ENCODE measurements at places on chromosomes 13 and 19.

DNA sequence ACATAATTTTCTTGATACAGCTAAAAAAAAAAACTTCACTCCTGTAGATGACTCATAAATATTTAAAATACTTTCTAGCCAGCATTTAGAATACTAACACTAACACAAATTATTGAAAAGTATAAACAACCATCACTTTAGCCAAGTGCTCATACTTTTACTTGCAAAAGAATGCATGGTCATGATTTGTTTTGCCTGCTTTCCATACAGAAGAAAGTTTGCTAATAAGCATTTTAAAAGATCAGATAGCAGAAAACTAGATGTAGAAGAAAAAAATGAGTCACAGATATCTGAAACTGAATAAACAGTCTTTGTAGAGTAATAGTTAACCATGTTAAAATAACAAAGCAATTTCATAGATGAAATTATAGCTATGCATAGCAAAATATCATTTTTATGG lies 2280.4 kb upstream of the PCDH20 start:
- DNase-seq = no peak

- DNase-seq = no peak
Measured at GRCh38 chr13:43482641-43483040, 304.1 kb downstream of the ENOX1 start.

DNA sequence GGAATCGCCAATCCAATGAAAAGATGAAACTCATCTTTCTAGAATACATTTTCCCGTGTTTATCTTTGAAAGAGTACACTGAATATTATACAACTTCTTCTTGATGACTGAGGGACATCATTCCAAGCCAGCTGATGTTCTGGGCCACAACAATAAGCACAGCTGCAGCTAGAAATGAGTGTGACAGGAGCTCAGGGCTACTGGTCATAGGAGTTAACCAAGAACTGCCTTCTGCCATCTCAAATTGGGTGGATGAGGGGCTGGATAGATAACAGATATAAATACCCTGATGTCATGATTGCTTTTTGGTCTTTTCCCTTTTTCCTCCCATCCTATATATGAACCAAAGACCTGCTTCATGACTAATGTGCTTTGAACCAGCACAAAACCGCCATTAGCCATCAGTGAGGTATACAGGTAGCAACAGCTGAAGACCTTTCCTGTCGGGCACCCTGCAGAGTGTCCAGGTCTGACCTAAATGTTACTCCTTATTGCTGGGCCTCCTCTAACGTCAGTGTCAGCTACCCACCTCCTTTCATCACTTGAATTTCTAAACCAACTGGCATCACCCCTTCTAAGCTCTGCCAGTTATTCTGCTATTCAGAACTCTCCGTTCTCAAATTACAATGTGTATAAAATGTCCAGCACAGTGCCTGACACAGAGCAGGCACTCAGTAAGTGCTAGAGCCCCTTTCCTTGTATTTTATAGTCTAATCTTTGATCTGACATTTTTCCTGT lies 178.2 kb downstream of the ENOX1 start:
- DNase-seq = no peak

GRCh38 chr19:13031917-13032623 lies 36.8 kb downstream of the NFIX start:
- DNase-seq = no peak

GRCh38 chr19:13079542-13079986 lies 23.1 kb downstream of the LYL1 start:
- DNase-seq = no peak

DNA sequence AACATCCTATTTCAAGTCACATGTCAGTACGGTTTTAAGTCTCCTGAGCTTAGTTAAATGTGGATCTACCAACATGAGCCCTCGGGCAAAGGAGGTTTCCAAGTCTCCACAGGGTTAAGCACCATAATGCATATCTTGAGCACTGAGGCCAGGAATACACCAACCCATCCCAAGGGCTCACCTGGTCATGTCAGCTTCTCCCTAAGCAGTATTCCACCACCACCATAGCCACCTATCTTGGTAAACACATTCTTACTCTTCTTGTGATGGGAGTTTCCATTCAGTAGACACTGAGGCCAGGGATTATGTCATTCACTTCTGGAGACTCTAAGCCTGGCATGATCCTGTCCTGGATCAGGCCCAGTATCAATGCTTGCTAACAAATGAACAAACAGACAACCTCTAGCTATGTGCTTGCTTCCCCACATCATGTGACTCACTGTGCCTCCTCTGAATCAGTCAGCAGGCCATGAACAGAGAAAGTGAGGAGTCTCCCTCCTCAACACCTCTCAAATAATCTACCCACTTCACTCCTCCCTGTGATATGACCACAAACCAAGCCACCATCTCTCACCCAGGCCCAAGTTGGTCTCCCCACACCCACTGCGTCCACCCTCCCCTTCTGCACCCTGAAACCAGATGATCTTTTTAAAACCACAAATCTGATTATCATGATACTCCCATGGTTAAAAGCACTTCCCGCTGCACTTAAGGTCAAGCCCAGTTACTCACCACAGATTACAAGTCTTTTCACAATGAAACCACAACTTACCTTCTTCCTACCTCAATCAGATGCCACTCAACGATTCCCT lies 5.8 kb downstream of the PEG3 start:
- no peak for DNase-seq

DNA sequence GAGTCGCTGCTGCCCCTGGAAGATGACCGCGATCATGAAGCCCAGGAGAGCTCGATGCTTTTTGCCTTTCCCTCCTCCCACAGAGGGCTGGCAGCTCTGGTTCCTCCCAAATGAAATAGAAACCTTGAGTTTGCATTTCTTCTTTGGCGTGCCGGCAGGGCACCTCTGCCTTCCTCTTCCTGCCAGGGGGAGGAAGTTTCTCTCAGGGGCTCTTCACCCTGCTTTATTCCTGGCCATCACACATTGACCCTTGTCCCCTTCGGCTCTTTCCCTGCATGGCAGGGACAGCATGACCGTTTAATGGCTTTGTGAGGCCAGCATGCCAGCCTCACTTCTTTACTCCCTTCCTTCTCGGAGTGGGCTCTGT lies 47.9 kb downstream of the ACTN4 start:
- DNase-seq = no peak

- no peak for DNase-seq
Measured at GRCh38 chr13:41099986-41100385, 32.6 kb downstream of the KBTBD6 start.

GRCh38 chr19:46723023-46723461 lies 6.1 kb upstream of the PRKD2 start:
- DNase-seq = no peak

- no peak for DNase-seq
Measured at GRCh38 chr19:889662-890295, 3.2 kb downstream of the MED16 start.

- DNase-seq = no peak
Measured at GRCh38 chr13:35747594-35747993, 271.1 kb upstream of the MAB21L1 start.

GRCh38 chr13:63643543-63643942 lies 2227.9 kb upstream of the PCDH20 start:
- DNase-seq = no peak

- no peak for DNase-seq
Measured at GRCh38 chr19:43644181-43644580, 4.5 kb upstream of the CADM4 start.

DNA sequence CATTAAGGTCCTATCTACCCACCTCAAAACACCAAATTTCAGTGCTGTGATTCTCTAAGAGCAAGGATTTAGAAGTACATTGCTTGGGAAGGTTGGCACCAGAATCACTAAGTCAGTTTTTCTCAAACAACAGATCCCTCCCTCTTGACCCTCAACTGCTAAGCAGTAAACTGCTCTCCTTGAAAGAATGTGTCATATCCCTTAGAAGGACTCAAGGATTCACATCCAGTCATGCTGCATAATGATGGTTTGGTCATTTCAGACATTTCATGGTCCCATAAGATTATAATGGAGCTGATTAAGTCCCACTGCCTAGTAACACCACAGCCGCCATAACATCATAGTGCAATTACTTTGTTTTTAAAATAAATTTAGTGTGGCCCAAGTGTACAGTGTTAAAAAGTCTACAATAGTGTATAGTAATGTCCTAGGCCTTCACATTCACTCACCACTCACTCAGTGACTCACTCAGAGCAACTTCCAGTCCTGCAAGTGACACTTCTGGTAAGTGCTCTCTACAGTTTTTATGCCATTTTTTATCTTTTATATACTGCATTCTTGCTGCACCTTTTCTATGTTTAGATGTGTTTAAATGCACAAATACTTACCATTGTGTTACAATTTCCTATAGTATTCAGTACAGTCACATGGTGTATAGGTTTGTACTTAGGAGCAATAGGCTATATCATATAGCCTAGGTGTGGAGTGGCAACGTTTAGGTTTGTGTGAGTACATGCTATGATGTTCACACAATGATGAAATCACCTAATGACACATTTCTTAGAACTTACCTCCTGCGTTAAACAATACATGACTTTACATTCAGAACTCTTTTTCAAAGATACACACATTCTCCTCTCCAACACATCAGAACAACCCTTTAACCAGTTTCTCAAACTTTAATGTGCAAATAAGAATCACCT lies 15.7 kb upstream of the CCDC169 start:
- no peak for DNase-seq
